Lung microvascular endothelial cell (primary cell): ENCODE measurements at places on chromosomes 5 and 9. TPM values are rescaled to one million over a fixed set of nuclear protein-coding genes. Genes with fewer than 3 reads are reported as not detected.

DNA sequence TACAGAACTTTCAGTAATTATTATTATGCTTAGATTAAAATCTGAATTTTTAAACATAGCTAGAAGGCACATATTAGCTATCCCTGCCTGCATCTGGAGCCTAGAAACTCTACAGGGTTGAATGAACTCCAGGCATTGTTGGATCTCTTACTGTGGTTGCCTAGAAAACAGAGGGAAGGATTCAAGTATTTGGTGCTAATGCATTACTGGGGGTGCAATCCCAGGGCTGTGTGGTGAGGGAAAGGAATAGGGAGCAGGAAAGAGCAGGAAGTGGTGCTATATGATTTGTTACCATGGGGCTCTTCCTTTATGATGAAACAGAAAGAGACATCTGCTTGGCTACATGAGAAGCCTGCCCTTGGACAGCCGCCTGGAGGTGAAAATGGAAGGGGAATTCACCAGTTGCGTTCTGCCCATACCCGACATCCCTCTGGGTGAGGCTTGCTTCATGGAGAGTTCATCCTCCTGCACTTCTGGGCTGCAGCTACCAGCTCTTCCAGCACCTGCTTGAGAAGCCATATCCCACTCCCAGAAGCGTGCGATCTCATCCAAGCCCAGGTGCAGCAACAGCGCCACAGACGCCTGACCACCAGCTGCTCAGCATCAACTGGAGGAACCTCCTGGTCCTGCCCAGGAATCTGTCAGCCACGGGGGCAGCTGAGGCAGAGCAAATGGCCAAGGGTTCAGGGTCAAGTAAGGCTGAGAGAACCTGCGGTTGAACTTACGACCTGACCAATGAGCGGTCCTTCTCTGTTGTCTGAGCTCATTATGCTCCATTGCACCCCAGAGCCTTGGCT is 362.8 kb downstream of the SEMA5A start:
- no peak for DNase-seq

GRCh38 chr5:51273021-51273420 is 110.2 kb upstream of the ISL1 start:
- DNase-seq = no peak

DNA sequence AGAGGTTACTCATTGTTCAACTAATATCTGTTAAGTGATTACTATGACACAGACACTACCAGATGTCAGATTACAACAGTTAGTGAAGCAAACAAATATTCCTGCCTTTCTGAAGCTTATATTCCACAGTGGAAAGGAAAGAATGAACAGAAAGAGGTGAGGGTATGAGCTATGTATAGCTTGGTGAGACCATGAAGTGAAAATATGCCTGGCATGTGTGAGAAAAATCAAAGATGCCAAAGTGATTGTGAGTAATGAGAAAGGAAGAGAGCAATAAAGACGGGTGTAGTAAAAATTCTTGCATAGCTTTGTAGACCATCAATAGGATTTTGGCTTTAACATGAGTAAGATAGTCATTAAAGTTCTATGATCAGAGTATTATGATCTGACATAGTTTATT is 734.5 kb upstream of the NUDT12 start:
- DNase-seq = no peak

The SLC45A2 gene
- under 0.01 TPM in 1 of 2 replicates, not detected in the other for total RNA-seq
